ENCODE measurements at places on chromosomes 12 and 14. TPM values are rescaled to one million over a fixed set of nuclear protein-coding genes. Genes with fewer than 3 reads are reported as not detected.

DNA sequence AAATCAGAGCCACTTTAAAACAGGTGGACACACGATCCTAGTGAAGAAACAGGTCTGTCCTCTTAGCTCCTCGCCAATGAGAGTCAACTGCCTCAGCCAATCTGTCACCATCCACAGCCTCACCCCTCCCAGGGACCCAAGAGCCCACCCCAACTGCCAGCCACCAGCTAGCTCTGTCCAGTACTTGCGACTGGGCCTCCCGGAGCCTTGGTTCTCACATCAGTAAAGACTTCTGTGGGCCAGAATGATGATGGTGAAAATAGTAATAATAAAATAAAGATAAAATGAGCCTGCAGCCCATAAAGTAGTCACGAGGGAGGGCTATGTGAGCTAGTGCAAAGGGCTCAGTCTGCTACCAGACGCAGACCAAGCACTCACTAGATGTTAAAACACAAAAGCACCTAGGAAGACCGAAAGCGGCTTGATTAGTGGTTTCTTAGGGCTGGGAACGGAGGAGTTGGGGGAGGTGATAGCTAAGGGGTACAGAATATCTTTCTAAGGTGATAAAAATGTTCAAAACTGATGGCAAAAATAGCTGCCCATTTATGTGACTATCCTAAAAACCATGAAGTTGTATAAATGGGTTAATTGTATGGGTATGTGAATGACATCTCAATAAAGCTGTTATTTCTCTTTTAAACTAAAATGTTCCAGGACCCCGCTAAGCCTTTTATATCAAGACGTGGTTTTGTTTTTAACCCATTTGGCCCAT, 39.8 kb downstream of the ACTN1 start:
- DNase-seq, result no peak

GRCh38 chr12:95877622-95878021, 18.9 kb downstream of the SNRPF start:
- no peak for DNase-seq

DNA sequence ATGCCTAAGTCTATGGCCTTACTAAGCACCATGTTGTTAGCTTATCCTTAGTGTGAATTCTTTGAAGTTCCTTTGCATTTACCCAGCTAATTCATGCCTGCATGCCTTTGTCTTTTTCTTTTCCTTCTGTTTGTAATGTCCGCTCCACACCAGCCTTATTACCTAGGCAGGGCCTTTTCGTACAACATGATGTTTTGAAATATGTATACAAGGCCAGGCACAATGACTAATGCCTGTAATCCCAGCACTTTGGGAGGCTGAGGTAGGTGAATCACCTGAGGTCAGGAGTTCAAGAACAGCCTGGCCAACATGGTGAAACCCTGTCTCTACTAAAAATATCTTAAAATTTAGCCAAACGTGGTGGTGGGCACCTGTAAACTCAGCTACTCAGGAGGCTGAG, 1636.5 kb upstream of the SEL1L start:
- no peak for DNase-seq

The BMAL2 gene
- 33.6 TPM for polyA plus RNA-seq

The FAM186B gene
- 0.13 TPM for polyA plus RNA-seq

The OLR1 gene
- 0.03 TPM for polyA plus RNA-seq

Measured in keratinocyte (primary cell).